Glutamatergic neuron (in vitro differentiated cells): ENCODE measurements at places on chromosomes 11 and 22. TPM values are rescaled to one million over a fixed set of nuclear protein-coding genes. Genes with fewer than 3 reads are reported as not detected.
A peak's percentile ranks its signal among the peaks of the same experiment; 100 is the strongest.

- no peak for DNase-seq
Measured at GRCh38 chr11:69797737-69798528, 21.3 kb downstream of the FGF3 start.

Gene ZP1
- not detected for total RNA-seq

DNA sequence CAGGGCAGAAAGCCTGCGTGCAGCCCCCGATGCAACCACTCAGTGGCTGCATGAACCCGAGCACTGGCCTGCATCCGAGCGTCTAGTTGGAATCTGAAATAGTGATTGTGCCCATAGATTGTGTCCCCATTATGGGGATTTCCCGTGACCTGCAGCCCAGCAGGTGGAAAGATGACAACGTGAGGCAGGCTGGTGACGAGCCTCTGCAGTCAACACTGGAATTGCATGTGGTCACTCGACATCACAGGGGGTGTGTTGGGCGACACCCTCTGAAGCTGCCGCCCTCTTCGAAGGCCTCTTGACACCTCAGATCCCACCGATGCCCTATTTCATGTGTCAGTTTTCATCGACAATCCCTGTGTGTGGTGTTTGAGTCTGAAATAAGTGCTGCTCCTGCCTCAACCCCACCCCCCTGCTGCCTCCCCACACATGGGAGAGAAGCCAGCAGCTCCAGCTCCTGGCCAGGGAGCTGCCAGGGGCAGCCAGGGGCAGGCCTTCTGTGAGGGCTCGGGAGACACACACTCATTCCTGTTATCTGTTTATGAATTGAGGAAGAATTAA is 172.0 kb upstream of the B3GAT1 start:
- DNase-seq: no peak

GRCh38 chr22:40721266-40721665 is 42.0 kb downstream of the MCHR1 start:
- DNase-seq: peak; percentile 56

Gene CENATAC
- 72.3 TPM for total RNA-seq

Gene MMP27
- not detected for total RNA-seq

Gene CHRM1
- total RNA-seq: not detected

Gene KIAA1671
- total RNA-seq: 15.3 TPM

Gene FZD4
- 2.0 TPM for total RNA-seq

DNA sequence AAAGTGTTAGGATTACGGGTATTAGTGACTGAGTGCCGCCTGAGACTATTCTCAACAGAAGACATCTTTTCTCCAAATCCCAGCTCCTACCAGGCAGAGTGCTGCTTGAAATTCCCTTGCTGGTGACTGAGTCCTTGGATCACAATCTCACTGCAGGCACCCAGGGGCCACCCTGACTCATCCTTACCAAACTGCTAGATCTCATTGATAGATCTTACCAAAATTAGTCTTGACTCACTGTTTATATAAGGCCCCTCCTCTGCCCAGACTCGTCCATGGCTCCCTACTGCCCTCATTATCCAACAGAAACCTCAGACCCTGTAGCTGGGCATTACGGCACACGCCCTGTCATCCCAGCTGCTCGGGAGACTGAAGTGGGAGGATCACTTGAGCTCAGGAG is 14.7 kb downstream of the TBC1D10A start:
- DNase-seq: no peak
